Spinal cord (tissue), 10 donors: ENCODE measurements at places on chromosomes 5 and 9.
A peak's percentile ranks its signal among the peaks of the same experiment; 100 is the strongest.

DNA sequence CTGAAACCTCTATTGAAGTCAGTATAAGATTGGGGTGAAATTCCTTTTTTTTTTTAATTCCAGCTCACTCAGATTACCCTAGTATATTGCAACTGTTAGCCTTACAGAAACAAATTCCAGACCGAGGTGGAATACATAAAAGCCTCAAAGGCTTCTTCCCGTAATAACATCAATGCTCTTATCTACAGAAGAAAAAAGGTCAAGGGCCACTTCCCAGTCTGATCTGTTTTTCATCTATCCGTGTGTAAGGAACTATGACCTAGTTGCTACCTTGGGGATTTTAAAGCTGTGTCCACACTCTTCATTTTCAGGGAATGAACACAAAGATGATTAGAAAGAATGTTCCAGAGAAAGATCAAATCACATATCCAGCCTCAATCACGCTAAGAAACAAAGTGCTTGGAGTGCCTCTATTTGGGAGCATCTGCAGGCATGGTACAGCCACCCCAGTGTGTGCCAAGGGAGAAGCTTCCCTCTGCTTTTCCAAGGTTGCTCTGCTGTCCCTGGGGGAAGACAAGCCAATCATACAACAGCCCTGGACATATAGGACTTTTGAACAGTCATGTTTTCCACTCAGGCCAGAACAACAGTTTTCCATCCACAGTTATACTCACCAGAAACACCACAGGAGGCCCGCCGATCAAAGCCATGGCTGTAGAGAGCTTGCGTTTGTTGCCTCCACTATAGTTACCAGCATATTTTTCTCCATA, 23.5 kb downstream of the NIPSNAP3B start:
- no peak for DNase-seq

DNA sequence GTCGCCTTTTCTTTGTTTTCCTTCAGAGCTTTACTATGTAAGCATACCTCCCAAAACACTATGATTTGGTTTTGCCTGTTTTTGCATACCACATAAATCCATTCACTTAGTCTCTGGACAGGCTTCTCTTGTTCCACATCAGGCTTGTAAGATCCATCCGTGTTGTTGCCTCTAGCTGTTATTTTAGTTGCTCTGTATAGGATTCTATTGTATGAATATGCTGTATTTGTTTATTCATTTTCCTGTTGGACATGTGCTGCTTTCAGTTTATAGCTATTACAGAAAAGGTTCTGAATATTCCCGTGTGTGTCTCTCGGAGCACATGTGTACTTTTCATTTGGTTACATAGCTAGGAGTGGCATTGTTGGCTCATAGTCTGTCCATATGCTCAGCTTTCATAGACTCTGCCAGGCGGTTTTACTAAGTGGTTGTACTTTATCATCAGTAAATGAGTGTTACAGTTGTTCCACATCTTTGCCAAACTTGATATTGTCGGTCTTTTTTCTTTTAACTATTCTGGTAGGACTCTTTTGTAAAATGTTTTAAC, 41.8 kb downstream of the NUP214 start:
- peak; percentile 5 for DNase-seq

GRCh38 chr5:34452170-34452828, 203.8 kb upstream of the RAI14 start:
- DNase-seq, result no peak

DNA sequence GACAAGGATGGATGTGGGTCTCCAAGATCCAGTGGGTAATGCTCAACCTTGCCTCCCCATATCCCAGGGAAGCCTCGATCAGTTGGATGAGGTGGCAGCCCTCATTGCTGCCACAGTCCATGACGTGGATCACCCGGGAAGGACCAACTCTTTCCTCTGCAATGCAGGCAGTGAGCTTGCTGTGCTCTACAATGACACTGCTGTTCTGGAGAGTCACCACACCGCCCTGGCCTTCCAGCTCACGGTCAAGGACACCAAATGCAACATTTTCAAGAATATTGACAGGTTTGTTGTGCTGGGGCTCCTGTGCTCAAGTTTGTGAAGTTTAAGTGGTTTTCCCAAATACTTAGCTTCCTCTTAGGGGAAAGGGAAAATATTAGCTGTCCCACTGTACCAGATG, 74.0 kb downstream of the WDR41 start:
- no peak for DNase-seq

DNA sequence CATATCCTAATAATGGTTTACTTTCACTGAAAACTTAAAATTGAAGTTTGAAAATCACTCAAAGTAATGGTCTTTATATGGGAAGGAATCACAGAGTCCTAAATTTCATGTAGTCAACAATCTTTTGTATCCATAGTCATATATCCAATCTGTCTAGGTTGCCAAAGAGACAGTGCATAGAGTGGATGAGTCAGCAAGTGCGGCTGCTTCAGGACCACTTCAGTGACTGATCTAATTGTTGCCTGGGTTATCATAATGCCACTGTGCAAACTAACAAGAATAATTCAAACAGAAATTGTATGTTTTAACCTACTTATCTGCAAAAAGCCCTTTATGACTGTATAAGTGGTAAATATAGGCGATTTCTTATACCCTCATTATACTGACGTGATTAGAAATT, 211.3 kb upstream of the PRR16 start:
- no peak for DNase-seq

GRCh38 chr5:32642276-32643002, 57.1 kb downstream of the SUB1 start:
- DNase-seq, result no peak

- DNase-seq, result no peak
These were observed 1.3 kb upstream of the ZNF366 start for GRCh38 chr5:72508241-72509170.

DNA sequence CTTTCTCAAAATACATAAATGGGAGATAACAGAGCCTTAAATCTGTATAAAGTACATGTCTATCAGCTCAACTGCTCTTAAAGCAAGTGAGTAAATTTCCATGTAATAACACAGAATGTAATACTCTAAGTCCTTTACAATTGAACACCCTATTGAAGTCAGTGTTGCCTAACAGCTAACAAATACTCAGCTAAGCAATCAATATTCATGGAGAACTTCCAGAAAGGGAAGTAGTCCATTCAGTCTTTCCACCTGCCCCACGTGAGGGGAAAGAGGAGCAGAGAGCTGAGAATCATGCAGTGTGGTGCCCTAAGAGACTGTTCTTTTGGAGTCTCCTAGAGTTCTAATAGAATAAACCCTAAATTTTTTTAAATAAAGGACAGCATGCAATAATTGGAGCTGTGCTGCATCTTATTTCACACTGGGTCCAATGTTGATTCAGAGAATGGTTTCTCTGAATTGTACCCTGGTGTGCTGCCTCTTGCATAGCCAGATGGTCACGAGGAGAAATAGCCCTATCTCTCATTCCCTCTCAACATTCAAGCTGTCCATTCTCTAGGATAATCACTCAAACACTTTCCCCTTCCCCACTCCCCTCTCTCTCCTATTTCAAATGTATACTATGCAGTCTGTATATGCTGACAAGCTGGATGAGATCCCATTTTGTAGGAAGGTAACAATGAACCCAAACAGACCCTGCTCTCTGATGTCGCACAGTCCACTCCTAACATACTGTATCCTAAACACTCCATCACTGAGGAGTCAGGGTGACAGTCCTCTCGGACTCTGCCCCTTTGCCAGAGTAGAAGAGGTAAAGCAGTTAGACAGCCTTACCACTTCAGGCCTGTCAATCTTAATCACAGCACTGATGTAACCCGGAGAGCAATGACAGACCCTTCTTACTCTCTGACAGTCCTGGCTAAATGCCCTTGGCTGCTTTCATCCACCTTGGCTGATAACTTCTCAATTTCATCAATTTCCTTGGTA, 134.8 kb downstream of the EPB41L4A start:
- DNase-seq, result no peak

DNA sequence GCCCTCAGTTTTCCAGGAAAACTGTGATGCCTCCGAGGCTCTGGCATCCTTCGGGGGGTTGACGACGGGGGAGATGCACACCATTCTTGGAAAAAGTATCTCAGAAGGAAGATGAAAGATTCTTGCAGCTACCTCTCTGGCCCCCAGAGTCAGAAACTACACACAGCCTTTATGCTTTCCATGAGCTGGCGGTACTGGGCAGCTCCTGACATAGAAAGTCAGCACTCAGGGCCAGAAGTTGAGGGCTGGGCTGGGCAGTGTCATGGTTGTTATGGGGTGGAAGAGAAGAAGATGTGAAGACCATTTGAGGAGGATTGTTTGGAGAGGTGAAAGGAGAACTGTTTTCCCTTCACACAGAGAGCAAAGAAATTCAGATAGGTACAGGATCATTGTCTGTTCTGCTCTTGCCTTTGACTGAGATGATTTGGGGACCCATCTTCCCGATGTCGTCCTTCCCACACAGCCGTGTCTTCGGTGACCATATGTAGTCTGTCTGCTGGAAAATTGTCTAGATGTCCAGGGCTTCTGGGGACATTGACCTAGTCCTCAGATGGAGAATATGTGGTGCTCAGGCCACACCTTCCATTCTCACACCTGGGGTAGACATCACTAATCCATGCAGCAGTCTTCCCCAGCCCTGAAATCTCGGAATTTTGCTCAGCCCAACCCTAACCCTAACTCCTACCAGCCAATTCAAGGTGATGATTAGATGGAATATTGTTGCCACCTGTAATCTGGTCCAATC, 237.1 kb downstream of the CACNA1B start:
- DNase-seq, result no peak

GRCh38 chr9:1759771-1760300, 255.3 kb upstream of the SMARCA2 start:
- DNase-seq, result no peak

- DNase-seq, result peak; percentile 77
These were observed 483.7 kb upstream of the PIK3R1 start for GRCh38 chr5:67731886-67732285.

- no peak for DNase-seq
These were observed 4.2 kb downstream of the SGCD start for GRCh38 chr5:156331181-156331580.

DNA sequence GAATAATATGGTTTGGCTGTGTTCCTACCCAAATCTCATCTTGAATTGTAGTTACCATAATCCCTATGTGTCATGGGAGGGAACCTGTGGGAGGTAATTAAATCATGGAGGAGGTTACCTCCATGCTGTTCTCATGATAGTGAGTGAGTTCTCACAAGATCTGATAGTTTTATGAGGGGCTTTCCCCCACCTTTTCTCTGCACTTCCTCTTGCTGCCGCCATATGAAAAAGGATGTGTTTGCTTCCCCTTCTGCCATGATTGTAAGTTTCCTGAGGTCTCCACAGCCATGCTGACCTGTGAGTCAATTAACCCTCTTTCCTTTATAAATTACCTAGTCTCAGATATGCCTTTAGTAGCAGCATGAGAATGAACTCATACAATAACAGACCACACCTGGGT, 63.7 kb upstream of the PRR16 start:
- DNase-seq, result no peak

GRCh38 chr9:137105814-137106661, 8.5 kb downstream of the DPP7 start:
- DNase-seq, result no peak

- DNase-seq, result no peak
These were observed 33.1 kb upstream of the SPIN1 start for GRCh38 chr9:88355166-88355565.

DNA sequence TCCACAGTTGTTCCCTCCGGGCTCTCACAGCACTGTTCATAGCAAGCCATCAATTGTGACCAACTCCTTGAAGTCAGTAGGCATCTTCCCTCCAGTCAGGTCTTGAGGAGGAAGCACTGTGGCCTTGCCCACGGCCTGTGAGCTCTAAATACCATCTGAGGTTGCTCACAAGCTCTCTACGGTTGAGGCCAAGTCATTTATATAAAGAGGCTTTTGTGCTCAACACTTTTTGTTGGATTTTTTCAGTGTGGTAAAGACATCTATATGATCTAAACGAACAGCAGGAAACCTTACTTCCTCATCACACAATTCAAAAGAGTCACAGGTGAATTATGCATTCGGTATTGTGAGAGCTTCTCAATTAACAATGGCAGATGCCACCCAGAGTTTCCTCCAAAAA, 97.3 kb downstream of the ZNF462 start:
- DNase-seq, result no peak

DNA sequence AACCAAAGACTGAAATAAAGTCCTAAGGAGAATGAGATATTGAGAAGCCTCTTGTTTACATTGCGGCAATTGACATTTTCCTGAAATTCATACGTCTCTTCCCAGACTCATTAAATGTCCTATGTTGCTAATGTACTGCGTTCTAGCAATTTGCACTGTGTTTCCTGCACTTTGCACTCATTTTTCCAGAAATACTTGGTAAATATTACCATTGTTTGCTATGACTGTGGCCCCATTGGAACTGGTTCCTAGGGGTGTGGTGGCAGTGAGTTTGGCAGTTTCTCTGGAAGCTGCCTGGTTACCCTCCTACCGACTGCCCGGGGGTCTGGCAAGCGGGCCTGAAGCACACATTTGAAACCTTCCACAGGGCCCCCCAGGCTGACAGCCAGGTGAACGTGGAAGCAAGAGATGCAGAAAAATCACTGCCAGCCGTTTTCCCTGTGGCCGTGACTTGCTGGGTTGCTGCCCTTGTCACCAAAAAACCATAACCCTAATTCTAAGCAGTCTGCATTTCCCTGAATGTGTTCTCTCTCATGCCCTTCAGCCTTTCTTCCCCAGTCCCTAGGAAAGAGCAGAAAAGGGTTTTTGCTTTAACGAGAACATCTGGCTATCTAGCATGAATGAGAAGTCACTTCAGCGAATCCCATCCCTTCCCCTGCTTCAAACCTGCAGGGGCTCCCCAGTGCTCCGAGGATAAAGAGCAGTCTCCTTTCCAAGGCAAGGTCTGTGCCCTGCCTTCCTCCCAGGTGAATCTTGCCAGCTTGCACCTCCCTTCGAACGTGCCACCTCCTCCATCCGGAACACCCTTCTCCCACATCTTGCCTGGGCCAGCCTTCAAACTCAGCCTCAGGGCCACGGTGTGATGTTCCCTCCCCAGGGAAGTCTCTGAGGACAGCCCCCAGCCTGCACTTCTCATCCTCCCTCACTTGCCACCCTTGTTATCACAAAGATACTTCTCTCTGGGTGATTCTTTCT, 84.2 kb downstream of the AK8 start:
- DNase-seq, result no peak

DNA sequence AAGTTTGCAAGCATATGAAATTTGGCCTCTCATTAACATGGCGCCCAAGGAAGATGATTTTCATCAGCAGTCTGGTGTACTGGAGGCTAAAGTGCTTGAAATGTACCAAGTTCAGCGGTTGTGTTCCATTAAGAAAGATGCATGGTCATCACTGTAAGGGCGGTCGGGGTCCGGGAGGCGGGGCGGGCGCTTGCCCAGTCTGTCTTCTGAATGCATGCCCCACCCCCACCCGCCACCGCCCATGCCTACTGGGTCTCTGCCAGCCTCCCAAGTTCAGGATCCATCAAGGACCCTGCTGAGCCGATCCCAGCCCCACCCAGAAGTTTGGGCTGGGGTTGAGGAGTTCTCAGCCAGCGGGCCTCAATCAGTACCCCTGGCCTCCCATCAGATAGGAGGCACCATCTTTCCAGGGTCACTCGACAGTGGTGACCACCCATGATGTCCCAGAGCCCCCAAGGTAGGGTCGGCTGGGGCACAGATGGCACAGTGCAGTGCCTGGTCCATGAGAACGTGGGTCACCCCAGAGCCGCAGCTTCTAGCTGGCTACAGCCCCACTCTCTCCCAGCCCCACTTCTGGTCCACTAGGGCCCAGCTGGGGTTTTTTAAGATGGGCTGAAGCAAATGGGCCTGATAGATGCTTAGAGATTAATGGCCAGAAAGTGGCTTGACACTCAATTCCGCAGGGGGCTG, 24.4 kb upstream of the PRDM12 start:
- no peak for DNase-seq
